ENCODE measurements at places on chromosomes 5 and 9.
A peak's percentile ranks its signal among the peaks of the same experiment; 100 is the strongest.

- DNase-seq, result no peak
These were observed 85.8 kb downstream of the LPAR1 start for GRCh38 chr9:110952540-110952859.

- no peak for DNase-seq
These were observed 86.7 kb upstream of the PCA3 start for GRCh38 chr9:76677481-76678055.

DNA sequence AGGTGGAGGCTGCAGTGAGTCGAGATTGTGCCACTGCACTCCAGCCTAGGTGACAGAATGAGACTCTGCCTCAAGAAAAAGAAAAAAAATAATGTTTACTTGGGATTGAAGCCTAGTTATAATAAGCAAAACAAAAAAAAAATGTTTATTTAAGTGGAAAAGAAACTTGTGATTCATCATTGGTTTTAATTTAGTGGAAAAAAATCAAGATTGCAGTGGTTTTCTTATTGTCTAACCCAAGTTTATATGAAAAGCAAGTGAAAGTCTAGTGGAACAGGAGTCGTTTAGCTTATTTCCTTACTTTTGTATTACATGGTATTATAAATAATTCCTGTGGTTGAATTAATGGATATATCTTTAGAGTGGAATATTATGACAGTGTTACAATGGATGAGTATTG is 8.4 kb downstream of the CNOT8 start:
- DNase-seq, result no peak

GRCh38 chr9:19642256-19642655 is 146.6 kb downstream of the SLC24A2 start:
- no peak for DNase-seq

GRCh38 chr9:119255116-119255515 is 114.1 kb downstream of the BRINP1 start:
- DNase-seq, result peak; percentile 45

- no peak for DNase-seq
These were observed 404.6 kb downstream of the CSNK1G3 start for GRCh38 chr5:123916345-123917121.

DNA sequence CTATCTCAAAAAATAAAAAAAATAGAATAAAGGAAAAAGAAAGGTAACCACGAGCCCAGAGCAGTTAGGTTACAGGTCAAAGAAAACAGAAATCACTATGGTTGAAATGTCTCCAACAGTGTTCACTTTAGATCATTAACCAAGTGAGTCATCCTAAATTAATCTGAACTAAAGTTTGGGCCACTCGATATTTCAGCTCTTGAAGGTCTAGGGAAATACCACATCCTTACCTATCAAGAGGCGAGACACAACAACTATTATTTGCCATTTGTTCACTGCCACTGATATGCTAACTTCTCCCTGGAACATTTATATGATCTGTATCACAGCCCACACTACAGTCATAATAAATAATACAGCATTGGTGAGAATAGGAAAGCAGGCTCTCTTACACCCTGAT is 111.3 kb upstream of the NR5A1 start:
- no peak for DNase-seq

DNA sequence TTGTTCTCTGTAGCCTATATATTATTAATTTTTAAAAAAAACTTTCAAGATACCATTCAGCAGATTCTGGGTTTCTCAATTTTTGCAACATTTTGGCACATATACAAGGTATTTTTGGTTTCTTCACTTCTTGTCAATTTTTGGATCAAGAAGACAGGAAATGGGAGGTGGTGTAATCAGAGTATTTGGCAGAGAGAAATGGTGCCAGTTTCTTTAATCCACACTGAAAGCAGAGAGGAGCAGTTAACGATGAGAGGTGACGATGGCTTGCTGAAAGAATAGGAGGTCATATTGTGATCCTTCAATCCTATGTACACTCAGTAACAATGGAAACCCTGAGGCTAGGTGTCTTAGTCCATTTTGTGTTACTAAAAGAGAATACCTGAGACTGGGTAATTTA is 16.4 kb downstream of the NNT start:
- DNase-seq, result no peak

GRCh38 chr9:14326264-14326826 is 12.4 kb upstream of the NFIB start:
- no peak for DNase-seq

DNA sequence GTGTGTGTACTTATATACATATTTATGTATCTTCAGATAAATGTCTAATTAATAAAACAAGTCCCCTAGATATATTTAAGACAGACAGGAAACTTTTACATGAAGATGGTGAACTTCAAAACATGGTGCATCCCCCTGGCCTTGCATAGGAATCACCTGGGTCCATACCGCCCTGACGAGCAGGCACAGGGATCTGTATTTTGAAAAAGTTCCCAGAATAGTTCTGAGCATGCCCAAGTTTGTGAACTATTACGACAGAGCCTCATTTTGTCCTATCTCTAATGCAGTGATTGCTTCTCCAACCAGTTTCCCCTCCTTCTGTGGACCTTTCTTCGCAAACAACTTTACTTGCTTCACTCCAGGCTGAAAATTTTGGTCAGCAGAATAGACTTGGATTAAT is 98.1 kb downstream of the APBA1 start:
- DNase-seq, result no peak

DNA sequence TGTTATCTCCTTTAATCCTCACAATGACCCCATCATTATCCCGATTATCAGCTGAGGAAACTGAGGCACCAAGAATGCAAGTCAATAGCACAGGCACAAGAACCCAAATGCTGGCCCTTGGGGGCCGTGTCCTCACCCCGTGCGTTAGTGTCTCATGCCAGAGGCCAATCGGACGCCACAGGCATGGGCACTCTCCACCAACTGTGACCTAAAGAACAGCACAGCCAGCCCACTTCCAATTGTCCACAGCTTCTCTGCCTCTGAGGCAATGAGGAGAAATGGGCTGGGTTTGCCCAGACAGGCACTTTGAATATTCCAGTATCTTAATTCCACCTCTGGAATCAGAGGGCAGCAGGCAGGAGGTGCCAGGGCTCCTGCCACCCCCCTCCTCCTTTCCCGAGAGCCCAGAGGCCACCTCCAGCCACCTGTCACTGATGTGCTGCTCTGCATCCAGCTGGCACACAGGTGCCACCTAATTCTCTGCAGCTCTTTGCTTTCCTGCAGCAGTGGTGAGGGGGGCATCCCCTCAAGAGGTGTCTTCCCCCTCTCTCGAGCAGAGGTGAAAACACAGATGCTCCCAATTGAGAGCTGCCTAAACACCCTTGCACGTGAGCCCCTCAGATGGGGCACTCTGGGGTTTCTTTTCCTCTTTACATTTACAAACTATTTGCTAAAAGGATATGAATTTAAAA is 107.5 kb downstream of the ROR2 start:
- no peak for DNase-seq

- no peak for DNase-seq
These were observed 66.8 kb upstream of the ITGA2 start for GRCh38 chr5:52922384-52922783.

DNA sequence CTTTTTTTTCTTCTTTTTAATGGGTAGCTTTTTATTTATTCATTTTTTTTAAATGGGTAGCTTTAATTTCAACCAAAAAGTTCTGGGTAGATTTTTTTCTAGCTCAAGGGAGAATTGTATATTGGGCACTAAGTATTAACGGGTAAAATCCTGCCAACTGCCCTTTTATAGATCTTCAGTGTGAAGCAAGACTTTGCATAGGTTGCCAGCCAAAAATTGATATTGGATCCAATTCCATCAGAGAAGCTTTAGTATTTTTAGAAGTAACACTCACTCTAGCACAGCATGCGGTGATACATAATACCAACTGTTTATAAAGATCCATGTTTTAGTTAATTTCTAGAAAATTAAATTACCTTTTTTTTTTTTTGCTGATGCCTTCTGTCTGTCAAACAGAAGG is 49.8 kb downstream of the SH3GL2 start:
- DNase-seq, result no peak

GRCh38 chr5:38045446-38045845 is 205.6 kb upstream of the GDNF start:
- DNase-seq, result no peak

DNA sequence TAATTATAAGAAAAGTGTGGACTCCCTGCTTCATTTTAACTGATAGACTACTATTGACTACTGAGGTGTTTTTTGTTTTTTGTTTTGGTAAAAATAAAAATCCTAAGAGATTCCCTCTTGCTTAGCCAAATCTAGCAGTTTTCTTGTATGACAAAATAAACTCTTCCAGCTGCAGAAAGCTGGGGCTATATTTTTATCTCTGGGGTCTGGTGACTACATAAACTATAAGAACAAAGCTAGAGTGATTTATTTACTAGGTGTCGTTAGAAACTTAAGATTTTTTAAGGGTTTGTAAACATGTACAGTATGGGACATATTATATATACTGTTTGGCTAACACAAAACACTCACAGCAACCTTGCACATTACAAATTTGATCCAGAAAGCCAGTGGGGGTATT is 467.4 kb upstream of the MPDZ start:
- no peak for DNase-seq

- no peak for DNase-seq
These were observed 8.1 kb upstream of the DAB2 start for GRCh38 chr5:39432696-39433530.

DNA sequence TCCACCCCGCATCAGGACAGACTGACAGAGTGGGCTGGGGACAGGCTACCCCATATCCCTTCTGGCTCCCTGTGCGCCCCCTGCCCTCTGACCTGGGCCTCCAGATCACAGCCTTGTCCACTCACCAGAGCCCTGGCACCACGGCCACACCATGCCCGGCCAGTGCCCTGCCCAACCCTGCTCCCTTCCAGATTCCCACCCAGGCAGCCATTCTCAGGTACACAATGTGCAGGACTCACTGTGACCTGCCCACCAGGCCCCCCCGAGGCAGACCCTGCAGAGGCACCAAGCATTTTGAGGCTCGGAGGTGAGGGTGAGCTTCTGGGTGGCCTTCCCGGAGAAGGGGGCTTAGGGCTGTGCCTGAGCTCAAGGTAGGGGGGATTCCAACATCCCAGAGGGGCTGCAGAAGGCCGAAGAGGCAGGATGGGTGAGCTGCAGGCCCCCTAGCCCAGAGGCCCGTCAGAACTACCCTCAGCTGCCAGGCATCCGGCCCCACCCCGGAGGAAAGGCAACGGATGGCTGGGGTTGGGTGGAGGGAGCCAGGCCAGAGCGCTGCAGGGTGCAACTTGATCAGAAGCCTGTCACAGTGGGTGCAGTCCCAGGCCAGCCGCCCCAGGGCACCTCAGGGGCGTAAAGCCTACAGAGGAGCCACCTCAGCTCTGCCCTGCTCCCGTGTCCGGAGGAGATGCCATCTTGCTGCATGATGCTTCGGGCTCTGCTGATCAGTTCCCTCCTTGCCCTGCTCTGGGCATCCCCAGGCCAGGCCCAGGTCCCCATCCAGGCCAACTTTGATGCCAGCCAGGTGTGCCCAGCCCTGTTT is at the start of gene LCNL1:
LCNL1 (plus strand) TSS at position 762 of the 820 bp plus-strand sequence. CDS start 594 bp downstream, outside the sequence.
- no peak for DNase-seq

DNA sequence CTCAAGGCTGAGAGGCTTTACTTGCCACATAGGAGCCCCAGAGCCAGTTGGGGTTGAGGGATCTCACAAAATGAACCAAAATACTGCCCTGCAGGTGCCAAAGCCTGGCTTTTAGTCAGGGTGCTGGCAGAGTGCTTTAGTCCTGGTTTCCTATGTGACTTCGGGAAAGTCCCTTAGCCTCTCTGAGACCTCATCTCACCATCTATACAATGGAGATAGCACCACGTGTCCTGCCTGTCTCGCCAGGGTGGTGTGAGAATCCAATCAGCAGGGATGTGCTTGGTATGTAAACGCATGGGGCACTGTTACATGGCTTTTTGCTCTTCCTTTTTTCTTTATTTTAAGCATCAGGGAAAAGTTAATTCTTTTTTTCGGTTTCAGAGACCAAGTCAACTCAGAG is 68.3 kb downstream of the SHB start:
- no peak for DNase-seq

DNA sequence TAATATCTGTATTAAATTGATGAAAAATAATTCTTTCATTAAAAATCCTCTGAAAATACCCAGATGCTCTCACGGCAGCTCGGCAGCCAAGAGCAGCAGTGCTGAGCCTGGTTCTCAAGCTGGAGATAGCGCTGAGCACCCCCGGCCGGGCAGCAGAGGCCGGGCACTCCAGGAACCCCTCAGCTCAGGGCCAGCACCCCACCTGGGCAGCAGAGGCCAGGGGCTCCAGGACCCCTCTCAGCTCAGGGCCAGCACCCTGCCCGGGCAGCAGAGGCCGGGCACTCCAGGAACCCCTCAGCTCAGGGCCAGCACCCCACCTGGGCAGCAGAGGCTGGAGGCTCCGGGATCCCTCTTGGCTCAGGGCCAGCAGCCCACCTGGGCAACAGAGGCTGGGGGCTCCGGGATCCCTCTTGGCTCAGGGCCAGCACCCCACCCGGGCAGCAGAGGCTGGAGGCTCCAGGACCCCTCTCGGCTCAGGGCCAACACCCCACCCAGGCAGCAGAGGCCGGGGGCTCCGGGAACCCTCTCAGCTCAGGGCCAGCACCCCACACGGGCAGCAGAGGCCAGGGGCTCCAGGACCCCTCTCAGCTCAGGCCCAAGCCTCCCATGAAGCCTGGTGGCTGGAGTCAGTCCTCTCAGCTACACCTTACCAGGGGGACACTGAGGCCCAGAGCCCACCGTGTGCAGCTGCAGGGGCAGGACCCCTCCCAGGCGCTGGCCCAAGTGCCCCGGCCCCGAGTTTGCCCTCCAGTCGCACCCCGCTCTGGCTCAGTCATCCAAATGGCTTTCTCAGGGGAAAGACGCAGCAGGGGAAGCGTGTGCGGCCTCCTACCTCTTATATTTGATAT is 21.7 kb downstream of the CLPTM1L start:
- DNase-seq, result no peak

DNA sequence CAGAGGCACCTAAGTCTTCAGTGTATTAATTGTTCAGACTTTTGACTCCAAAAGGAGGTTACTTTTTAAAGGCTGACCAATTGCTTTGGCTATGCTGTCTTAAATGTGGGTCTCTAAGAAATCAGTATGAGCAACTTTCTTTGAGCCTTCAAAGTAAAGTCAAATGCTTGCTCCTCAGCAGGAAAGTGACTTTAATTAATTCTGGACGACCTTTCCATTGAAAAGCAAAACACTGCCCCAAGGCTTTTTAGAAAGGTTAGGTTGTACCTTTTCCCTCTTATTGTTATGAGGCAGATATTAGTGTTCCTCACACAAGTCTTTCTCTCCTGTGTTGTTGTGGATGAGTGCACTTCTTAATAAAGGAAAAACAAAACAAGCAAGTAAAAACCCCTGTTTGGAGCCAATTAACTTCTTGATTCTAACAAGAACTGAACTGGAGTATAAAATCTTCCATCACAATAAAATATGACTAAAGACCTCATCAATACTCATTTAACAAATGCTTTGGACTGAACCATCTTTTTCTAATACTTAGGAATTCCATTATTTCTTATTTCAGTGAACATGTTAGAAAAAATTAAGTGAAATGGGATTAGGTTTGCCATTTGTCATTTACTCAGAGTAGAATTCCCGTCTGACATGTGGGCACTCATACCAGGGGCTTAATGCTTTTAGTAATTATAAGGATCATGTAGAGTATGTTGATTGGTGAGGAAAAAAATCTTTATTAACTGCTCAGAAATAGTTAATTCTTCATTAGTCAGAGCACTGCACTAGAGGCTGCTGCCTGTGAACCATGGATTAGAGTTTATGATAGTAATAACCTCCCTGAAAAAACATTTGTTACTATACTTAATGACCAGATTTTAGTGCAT is 159.1 kb upstream of the ZNF608 start:
- DNase-seq, result peak; percentile 22

- DNase-seq, result no peak
These were observed 1.8 kb upstream of the ENTPD2 start for GRCh38 chr9:137055385-137056364.

Measured in retina (tissue), 1 donor.